ENCODE measurements at places on chromosomes 3 and 15.
A peak's percentile ranks its signal among the peaks of the same experiment; 100 is the strongest.

DNA sequence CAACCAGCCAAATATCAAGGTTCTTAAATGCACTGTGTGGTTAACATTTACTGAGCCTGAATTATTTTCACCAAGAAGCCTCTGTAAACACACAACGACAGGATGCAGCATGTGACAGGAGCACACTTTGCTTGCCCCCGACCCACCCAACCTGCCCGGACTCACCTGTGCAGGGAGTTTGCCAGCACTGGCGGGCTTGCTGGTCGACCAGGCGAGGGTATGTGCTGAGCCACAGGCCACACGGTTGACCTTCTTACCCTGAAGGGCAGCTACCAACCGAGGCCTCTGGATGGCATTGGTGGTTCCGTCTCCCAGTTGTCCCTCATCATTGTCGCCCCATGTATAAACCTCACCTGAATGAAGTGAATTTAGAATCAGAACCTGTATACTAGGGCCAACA is 25.7 kb upstream of the OCA2 start:
- DNase-seq, result no peak

- no peak for DNase-seq
These were observed 40.3 kb downstream of the THBS1 start for GRCh38 chr15:39621210-39621609.

DNA sequence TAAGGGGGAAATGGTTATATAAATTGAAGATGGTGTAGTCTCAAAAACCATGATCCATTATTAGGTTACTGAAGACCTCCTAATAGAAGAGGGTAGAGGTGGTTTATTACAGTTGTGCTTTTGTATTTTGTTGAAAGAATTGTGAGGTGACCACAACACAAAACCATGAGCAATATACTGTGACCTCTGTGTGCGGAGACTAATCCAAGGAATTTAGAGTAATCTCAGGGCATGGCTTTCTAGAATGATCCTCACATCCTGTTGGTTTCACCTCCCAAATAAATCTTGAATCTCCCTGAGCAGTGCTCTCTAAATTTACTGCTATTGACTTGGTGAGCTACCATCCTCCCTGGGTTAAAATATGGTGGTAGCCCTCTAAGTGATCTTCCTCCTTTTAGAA is 52.3 kb downstream of the PTPRG start:
- DNase-seq, result no peak

- no peak for DNase-seq
These were observed 5.7 kb downstream of the ATP13A3 start for GRCh38 chr3:194481103-194481502.

DNA sequence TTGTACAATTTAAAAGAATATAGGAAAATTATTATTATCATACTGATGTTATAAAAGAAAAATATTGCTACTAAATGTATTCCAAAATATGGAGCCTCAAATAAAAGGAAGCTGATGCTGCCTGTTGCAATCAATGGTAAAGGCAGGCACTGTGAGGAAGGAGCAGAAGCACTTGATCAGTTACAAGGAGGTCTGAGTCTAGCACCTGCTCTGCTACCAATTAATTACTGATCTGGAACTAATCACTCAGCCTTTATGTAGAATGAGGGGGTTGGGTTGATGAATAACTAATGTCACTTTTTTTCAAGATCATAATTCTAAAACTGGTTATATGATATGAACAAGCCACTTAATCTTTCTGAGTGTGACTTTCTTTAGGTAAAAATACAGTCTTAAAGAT is 5.5 kb downstream of the ADGRG7 start:
- DNase-seq, result no peak

DNA sequence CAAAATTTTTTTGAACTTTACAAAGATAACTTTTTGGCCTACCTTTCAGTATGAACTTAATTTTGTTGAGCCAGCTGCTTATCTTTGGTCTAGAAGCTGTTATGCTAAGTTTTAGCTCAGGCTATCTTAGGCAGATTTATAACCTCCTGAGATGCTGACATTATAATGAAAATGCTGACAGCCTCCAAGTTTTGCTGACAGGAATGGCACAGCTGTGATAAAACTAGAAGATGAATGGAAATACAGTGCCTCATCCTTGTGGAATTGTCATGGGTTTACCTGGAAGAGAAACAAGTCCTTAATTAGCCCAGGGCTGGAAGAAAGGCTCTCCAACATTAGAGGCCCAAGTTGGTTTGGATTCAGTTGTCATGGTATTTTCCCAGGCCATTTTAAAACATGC is 123.3 kb downstream of the OXSM start:
- DNase-seq, result no peak

- DNase-seq, result no peak
These were observed 979.0 kb downstream of the TUSC7 start for GRCh38 chr3:117688583-117688982.

DNA sequence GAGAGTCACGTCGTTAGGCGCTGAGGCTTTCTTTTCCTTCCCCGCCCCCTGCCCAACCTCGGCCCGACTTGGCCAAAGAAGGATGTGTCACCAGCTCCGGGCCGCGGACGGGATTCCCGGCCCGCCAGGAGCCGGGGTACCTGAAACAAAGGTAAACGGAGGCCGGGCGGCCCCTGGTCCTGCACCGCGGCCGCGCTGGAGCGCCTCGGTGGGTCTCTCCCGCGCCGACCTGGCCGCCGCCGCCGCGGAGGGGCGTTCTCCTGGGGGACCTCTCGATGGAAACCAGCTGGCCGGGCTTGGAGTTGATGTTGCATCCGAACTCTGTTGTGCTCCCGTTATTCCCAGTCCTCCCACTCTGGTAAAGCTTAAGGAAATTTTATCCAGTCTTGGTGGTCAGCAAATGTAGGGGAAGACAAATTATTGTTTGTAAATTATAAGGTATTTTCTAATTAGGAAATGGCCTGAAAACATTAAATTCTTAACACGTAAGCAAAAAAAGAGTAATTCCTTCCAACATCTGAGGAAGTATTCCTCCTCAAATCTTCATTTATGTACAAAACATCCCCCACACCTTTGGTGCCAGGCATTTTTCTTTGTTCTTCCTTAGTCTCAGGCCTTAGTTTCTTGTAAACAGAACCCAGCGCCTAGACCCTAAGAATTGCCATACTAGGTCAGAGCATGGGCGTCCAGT is 888 bp downstream of the PPP2R3A start:
- DNase-seq, result peak; percentile 69

DNA sequence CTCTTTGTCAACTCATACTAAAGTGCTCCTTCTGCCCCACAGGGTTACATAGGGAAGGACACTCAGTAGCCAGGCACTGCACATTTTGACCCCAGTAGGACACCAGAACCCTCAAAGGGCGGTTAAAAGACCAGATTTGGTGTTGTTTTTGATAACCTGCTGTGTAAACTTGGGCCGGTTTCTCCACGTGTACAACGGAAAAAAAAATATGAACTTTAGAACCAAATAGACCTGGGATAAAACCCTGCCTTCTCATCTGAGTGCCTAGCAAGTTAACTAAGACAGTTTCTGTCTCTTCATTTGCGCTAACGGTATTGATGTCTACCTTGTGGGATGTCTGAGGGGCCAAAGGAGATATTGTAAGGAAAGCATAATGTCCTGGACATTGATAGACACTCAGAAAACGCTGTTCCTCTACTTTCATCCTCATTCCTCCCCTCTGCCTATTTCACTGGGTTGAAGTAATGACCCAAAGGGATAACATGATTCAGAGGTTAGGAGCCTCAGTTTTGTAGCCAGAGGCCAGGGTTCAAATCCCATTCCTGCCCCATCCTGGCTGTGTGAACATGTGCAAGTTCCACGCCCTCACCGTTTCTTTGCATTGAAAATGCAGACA is 155.9 kb upstream of the LPP start:
- no peak for DNase-seq

DNA sequence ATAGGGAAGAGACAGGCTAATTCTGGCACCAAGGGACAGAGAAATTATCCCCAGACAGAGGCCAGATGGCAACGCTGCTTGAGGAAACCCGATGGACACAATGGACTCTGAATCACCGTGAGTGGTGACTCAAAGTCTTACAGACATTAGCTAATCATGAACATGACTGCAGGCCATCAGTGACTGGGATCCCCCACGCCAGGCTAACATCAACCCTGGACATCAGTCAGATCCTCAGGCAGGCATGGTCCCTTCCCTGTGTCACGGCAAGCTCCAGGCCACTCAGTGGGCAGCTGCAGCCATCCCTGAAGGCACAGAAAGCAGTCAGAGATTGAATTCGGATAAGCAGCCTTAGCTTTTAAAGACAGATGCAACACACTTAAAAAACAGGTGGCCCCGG is 23.8 kb upstream of the OXTR start:
- DNase-seq, result no peak

- peak; percentile 29 for DNase-seq
These were observed 82.7 kb downstream of the IL1RAP start for GRCh38 chr3:190596349-190597285.

GRCh38 chr3:139546772-139547171 is 7.2 kb upstream of the RBP1 start:
- DNase-seq, result no peak

DNA sequence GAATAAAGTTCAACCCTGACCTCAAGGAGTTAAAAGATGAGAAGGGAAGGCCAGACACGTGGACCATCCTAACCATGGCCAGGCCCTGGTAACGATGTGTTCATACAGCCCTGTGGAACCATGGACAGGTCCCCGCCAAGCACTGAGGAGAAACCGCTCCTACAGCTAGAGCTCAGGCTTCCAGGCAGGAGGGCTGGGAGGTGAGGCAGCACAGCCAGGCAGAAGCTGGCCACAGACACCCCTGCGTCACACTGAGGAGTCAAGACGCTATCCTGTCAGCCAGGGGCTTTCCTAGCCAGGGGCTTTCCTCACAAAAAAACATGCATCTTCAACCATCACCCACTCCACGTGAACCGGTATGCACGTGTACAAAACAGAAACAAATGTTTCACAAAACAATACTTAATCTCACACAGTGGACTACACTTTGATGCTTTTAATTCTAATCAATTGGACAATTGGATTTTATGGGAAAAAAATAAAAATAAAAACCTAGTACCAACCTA is 73.2 kb downstream of the TBC1D2B start:
- no peak for DNase-seq

- no peak for DNase-seq
These were observed 55.8 kb upstream of the MYO5C start for GRCh38 chr15:52351206-52351908.

GRCh38 chr3:64905906-64906410 is 218.2 kb upstream of the ADAMTS9 start:
- DNase-seq, result no peak

DNA sequence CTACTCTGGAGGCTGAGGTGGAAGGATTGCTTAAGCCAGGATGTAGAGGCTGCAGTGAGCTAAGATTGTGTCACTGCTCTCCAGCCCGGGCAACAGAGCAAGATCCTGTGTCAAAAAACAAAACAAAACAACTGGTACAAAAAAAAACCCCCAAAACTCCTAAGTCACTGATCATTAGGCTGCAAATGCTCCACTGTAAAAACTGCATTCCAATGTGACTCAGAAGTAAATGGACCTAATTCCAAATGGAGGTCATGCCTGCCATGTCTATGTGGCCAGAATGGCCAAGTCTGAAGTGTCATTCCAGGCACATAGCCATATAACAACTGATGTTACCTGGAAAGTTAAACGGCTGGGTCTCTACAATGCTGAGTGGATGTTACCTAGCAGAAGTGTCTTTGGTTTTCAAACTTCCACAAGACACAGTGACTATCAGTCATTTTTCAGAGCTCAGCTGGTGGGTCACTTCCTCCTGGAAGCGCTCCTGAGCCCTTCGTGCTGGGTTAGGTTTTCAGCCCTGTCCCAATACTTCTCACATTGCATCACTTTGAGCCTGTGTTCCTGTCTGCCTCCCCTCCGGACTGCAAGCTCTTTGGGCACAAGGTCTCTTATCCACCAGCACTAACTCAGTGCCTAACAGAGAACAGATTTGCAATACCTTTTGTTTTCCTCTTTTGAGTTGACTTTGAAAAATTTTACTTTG is 10.6 kb downstream of the FSTL1 start:
- no peak for DNase-seq

GRCh38 chr3:4261406-4261805 is 41.8 kb upstream of the SETMAR start:
- no peak for DNase-seq

DNA sequence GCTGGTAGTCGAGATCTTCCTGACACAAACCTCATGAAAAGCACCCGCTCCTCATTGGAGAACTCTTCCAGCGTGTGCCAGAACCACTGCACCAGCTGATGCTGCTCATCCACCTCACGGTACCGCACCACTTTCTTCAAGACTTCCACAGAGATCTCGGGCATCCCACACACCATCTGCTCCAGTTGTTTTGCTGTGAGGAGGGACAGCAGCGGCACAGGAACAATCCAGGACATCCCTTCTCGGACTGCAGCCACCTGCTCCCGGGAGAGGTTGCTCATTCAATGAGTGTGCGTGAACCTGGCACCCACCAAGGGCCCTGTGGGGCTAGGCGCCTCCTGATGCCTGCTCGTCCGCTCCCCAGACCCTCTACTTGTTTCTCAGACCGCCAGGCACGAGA is 15.1 kb downstream of the FBXL22 start:
- DNase-seq, result no peak

GRCh38 chr3:99313485-99313884 is 324.9 kb upstream of the COL8A1 start:
- peak; percentile 1 for DNase-seq

- DNase-seq, result no peak
These were observed 34.5 kb upstream of the B3GALNT1 start for GRCh38 chr3:161139686-161140085.

- DNase-seq, result no peak
These were observed 50.9 kb upstream of the FSIP1 start for GRCh38 chr15:39833515-39833981.

- no peak for DNase-seq
These were observed 337.6 kb downstream of the THSD4 start for GRCh38 chr15:71452893-71453292.

GRCh38 chr3:194849166-194849875 is 163.6 kb downstream of the FAM43A start:
- no peak for DNase-seq

GRCh38 chr3:20680990-20681628 is 495.1 kb upstream of the SGO1 start:
- DNase-seq, result no peak

DNA sequence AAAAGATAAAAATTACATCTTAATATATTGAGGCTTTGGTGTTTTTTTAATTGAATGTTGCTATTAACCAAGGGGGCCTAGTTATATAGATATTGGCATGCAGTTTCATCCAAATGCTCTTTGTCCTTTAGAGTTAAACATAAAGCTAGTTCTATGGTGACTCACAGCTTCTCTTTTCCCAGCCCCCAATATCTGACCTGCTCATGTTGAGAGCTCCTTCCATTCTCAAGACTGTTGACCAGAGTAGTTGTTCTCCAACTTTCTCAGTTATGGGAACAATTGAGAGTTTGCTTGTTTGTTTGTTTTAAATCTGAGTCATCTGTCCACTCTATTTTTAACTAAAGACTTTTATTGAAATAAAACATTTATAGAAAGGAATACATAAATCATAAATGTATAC is 15.8 kb upstream of the RARB start:
- no peak for DNase-seq

DNA sequence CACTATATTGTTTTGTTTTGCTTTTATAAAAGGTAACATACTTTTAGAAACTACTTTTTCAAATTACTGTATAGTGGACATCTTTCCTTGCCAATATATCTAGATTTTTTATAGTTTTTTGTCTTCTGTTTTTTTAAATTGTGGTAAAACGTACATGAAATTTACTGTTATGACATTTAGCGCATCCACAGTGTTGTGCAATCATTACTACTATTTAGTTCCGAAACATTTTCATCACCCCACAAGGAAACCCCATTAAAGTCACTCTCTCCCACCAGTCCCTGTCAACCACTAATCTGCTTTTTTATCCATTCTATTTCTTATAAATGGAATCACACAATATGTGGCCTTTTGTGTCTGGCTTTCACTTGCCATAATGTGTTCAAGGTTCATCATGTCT is 54.8 kb downstream of the TMEM266 start:
- DNase-seq, result no peak

Data from NCI-H526 (cell line).